ENCODE measurements at places on chromosomes 16 and 17. TPM values are rescaled to one million over a fixed set of nuclear protein-coding genes. Genes with fewer than 3 reads are reported as not detected.

The SLC13A2 gene
- 29.1 TPM for polyA plus RNA-seq

The TBC1D10B gene
- 24.6 TPM for polyA plus RNA-seq

The AFMID gene
- 28.2 TPM for polyA plus RNA-seq

The NGFR gene
- 0.60 TPM for polyA plus RNA-seq

The EVI2B gene
- 10.8 TPM for polyA plus RNA-seq

The BIRC5 gene
- polyA plus RNA-seq, result 33.5 TPM

The SPNS2 gene
- polyA plus RNA-seq, result 40.5 TPM

The TEN1 gene
- polyA plus RNA-seq, result 78.8 TPM

The NAGS gene
- polyA plus RNA-seq, result 3.9 TPM

The COX6A2 gene
- not detected for polyA plus RNA-seq

The PERCC1 gene
- polyA plus RNA-seq, result 0.07 TPM

The MYH1 gene
- polyA plus RNA-seq, result not detected

The AIPL1 gene
- polyA plus RNA-seq, result not detected

The FOXC2 gene
- polyA plus RNA-seq, result 0.60 TPM

The TLCD2 gene
- polyA plus RNA-seq, result 7.2 TPM

The ADAD2 gene
- polyA plus RNA-seq, result 0.29 TPM

The TBC1D3G gene
- not detected for polyA plus RNA-seq

The EME2 gene
- polyA plus RNA-seq, result 17.1 TPM

The APOH gene
- polyA plus RNA-seq, result not detected

The SLFN13 gene
- 0.23 TPM for polyA plus RNA-seq

The POLR2A gene
- polyA plus RNA-seq, result 51.1 TPM

The KSR1 gene
- polyA plus RNA-seq, result 4.2 TPM

The CLEC10A gene
- polyA plus RNA-seq, result 9.6 TPM
